ENCODE measurements at places on chromosomes 16 and 17.

DNA sequence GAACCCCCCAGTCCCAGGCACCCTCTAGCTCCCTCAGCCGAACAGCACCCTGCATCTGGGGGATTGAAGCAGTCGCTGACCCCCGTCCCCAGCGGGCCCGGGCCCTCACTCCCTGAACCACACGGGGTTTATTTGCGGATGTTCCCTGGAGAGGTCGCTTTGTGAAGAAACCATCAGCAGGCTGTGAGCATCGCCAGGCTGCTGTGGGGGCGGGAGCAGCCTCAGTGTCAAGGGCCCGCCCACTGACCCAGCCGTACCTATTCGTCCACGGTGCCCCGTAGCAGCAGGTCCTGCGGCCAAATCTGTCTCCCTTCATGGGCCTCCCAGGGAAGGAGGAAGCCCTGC lies 6.4 kb upstream of the RAB40C start:
- DNase-seq: no peak

- no peak for DNase-seq
These were observed at the start of gene GPRC5B for GRCh38 chr16:19884611-19885450. Gene GPRC5B (minus strand): TSS chr16:19884848. CDS start chr16:19872845, 12,003 bp downstream.

- DNase-seq: no peak
These were observed 29.0 kb upstream of the HOXB13 start for GRCh38 chr17:48757524-48757961.

GRCh38 chr17:32520104-32520701 lies 33.4 kb downstream of the CDK5R1 start:
- DNase-seq: no peak

- DNase-seq: no peak
These were observed 9.2 kb downstream of the TAF1C start for GRCh38 chr16:84177741-84178073.
